ENCODE measurements at places on chromosomes 16 and 17.
A peak's percentile ranks its signal among the peaks of the same experiment; 100 is the strongest.

DNA sequence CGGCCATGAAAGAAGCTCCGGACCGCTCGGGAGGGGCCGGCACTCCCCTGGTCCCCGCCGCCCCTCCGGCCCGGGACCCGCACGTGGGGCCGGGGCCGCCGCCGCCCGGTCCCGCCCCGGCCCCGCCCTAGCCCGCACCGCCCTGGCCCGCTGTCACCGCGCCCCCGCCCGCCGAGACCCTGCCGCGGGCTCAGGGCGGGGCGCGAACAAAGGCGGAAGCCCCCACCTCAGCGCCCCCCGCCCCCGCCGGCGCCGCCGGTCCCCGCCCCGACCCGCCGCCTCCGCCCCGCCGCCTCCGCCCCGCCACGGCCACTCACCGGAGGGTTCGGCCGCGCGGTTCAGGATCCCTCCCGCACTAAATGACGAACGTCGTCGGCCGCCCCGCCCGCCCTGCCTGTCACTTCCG, at the start of gene ARHGDIA:
Gene ARHGDIA (minus strand): TSS at position 357 of the 406 bp plus-strand sequence. CDS start 1,407 bp downstream, outside the sequence.
- no peak for DNase-seq

DNA sequence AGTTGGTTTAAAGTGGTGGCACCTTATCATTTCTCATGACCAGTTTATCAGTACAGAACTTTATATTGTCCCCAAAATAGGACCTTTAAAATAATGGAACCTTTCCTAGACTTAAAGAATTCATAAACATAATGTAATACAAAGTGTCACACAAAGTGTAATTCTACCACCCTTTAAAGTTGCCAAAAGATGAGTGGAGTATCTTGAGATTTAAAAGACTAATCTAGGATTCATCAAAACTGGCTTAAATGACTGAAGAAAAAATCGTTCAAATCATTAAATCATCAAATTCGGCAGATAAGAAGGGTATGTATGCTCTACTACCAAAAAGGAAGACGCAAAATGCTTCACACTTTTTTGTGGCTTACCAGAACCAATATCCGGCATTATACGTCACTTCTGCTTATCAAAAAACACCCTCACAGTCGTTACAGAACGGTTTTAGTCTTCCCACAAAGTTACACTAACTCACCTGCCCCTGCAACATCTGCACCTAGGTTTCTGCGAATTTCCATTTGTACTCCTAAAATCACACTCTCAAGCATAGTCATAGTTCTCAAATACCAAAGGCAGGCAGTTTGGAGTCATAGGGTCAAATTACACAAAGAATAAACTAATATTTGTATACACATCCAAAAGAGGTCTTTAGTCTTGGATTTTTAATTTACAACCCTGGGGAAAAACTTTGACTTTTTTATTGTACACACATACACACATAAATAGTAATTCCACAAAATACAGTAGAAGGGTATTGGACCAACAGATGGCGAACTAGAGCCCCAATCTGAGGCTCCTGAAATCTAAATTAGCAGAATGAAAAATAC, 1.4 kb upstream of the KANSL1 start:
- DNase-seq, result peak; percentile 51

DNA sequence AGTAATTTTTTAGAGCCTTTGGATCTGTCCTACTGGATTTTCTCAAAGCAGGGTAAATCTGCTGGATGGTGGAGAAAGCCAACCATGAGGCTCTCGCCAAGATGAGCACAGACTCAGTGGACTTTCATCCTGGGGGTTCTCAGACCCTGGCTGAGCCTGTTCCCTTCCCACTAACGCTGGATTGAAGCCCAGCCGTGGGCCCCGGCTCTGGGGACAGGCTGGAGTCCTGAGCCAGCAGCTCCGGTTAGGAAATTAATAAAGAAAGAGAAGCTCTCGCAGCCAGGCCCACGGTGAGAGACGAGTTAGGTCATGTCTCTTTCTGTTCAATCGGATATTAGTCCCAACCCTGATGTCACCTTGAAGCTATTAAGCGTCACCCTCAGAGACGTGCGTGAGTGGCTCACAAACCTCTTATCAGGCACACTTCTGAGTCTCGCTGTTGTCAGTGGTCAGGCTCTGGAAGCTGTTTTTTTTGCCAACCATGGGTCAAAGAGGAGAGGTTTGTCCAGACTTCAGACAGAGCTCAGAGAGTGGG, 27.1 kb downstream of the MEOX1 start:
- no peak for DNase-seq

DNA sequence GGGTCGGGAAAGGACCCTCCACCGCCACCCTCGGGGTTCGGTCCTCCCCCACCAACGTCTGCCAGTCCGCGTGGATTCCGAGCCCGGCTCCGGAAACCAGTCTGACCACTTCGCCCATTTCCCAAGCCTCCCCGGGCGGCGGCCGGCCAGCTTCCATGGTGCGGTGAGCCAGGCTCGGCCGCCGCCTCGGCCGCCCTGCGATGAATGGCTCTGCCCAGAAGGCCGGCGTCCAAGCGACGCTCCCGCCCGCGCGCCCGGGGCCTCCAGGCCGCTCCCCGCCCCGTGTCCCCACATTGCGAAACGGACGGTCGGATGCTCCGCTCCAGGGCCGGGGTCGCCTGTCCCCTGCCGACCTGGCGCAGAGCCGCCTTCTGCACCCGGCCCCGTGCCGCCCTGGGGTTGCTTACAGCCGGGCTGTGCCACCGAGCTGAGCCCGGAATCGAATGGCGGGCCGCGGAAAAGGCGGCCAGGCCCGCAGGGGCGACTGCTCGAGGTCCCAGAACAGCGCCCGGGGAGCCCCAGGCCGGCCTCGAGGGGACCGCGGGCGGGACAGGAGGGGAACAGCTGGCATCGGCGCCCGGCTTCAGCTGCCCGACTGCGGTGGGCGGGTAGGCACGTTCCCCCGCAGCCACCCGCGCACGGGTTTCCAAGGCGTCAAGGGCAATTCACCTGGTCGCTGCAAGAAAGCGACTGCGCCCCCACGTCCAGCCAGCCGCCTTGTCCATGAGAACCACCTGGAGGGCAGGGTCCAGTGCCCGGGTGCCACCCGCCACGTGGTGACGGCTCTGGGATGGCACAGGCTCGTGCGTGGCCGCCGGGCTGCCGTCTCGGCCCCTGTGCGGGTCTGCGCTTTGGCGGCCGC, 18.3 kb upstream of the CBX8 start:
- DNase-seq, result no peak

GRCh38 chr16:5789033-5789432, 691.4 kb upstream of the EEF2KMT start:
- no peak for DNase-seq

GRCh38 chr17:3033741-3034577, 29.4 kb downstream of the OR1D5 start:
- DNase-seq, result no peak

GRCh38 chr16:10619271-10619849, 39.0 kb upstream of the EMP2 start:
- no peak for DNase-seq

- no peak for DNase-seq
Observed at GRCh38 chr16:81531419-81531821, 86.8 kb downstream of the CMIP start.

GRCh38 chr17:34068571-34068970, 186.5 kb upstream of the CCL2 start:
- DNase-seq, result no peak

GRCh38 chr16:54890381-54890780, 40.3 kb upstream of the IRX5 start:
- DNase-seq, result no peak

DNA sequence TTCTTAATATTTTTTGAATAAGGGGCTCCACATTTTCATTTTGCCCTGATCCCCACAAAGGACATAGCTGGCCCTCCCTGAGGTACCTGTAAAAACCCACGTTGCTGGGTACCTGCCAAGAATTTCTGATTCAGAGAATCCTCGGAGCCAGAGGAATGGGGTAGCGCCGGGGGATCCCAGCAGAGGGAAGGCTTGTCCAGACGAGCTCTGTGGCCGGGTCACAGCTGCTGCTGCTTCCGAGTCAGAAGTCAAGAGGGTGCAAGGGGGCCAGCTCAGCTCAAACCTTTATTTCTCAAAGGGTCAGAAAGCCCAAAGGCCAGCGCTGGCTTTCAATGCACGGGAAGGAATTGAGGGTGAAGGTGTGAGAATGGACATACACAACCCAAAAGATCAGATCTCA, 68.9 kb upstream of the SDK2 start:
- no peak for DNase-seq

DNA sequence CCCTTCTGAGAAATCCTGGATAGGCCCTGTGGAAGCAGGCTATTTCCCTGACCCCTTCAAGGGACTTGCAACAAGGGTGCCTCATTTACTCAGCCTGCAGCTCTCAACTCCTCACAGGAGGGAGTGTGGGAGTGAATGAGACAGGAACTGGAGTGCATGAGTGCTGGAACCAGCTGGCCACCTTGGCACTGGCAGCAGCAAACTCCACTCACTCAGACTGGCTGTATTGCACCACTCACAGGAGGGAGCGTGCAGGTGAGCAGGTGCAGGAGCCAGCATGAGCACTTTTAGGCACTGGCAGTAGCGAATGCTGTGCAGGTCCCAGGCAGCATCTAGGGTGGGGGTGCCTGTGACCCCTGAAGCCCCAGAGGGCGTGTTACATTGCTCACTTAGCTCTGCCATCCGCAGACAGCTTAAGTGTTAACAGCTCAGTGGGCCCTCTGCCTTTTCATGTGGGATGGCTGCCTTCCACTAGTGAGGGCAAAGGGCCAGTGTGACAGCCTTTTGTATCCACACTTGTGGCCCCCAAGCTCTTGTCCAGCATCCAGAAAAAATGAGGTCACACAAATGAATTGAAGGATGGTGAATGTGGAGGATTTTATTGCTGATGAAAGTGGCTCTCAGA, 11.0 kb upstream of the ZNHIT3 start:
- no peak for DNase-seq

GRCh38 chr17:692116-692515, 22.5 kb downstream of the VPS53 start:
- DNase-seq, result no peak

DNA sequence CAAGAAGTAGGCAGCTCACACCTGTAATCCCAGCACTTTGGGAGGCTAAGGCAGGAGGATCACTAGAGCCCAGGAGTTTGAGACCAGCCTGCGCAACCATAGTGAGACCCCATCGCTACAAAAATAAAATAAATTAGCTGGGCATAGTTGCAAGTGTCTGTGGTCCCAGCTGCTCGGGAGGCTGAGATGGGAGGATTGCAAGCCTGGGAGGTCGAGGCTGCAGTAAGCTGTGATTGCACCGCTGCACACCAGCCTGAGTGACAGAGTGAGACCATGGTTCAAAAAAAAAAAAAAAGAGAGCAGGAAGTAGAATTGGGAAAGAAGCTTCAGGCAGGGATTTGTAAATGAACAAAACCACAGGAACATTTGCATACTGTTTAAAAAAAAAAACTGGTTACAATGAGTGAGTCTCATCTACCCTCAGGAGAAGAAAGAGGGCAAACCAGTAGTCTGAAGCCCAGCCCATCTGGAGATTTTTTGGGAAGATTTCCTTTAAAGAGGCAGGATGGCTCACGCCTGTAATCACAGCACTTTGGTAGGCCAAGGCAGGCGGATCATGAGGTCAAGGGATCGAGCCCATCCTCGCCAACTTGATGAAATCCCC, 7.9 kb downstream of the MPV17L start:
- DNase-seq, result no peak

DNA sequence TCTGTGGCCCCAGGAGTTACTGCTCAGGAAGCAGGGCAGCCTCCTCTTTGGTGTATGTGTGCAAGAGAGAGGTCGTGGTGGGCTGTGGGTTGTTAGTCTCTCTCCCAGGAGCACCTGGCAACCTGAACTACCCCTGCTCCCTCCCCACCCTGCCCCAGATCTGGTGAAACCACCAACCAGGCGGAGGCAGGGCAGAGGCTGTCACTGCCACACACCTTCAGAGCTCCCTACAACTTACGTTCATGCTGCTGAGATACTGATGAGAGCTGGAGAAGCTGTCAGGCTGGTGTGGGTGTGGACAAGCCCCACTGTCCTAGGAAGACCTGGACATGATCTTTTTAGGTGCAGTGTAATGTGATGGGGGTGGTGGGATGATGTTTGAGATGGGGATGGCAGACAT, 24.3 kb downstream of the GOSR2 start:
- DNase-seq, result no peak

DNA sequence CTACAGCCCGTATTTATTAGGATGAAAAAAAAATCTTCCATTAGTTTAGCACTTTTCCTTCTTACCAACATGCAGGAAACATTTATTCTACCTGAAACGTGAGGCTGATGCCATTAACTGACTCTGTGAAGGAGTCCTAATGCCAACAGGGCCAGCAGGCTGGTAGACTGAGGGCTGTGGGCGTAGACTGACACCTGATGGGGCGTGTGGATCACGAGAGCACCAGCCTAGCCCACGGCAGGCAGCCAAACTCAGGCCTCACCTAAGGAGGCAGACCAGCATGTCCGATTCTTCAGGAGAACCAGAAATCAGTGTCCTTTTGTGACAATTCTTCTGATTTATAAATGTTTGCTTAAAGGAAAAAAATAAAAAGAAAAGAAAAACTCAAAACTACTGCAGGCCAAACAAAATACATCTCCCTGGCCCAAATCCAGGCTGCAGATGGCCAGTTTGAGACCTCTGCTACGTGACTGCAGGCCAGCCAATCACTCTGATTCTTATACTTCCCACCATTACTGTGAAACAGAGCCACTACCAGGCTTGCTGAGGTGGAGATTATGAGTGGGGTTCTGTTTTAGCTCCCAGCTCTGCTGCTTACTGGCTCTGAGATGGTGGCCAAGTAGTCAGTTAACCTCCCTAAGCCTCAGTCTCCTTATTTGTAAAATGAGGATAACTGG, 66.5 kb downstream of the GNAO1 start:
- no peak for DNase-seq

- DNase-seq, result peak; percentile 62
Observed at GRCh38 chr17:74852237-74853047, 7.2 kb downstream of the GRIN2C start.

DNA sequence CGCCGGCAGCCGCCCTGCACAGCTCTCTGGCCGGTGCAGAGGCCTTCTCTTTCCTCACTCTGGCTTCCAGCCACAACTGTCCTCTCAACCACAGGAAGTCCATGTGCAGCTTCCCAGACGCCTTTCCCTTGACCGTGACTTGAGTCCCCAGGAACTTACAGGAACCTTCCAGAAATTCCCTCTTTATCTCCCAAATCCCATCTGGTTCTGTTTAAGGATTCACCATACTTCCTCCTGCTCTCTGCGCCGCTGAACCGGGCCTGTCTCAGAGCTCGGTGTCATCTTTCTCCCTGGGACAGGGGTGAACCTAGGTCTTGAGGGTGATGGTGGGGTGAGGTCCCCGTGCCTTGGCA, 65.2 kb upstream of the ZNF469 start:
- no peak for DNase-seq

GRCh38 chr17:78438271-78438691, 59.8 kb downstream of the PGS1 start:
- no peak for DNase-seq

GRCh38 chr17:74864866-74865395, 5.2 kb upstream of the GRIN2C start:
- peak; percentile 53 for DNase-seq

DNA sequence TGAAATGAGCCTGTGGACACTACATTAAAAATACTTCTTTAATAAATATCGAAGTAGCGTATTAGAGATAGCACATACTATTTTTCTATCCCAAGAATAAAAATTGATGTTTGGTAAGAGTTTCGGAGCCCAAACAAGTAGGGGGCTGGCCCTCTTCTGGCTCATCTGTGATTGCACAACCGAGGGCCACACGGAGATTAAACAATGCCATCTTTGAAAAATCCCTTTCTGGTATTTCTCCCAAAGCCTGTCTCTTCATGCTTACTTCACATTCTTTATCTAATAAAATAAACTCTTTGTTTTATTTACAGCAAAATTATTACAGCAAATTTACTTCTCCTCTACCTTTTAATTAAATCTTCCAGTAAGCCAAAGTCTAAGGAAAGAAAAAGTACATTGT, 9.6 kb upstream of the MYH11 start:
- DNase-seq, result no peak

- DNase-seq, result peak; percentile 76
Observed at GRCh38 chr16:88785106-88785924, at the start of gene PIEZO1. Gene PIEZO1, minus strand, starts transcription at chr16:88785220. Its CDS starts 256 bp downstream, at chr16:88784964.

Data from stimulated activated naive CD4-positive, alpha-beta T cell treated with Interleukin-2 at 50 U/mL for 16 hours (primary cell).